ENCODE measurements at places on chromosomes 2 and 18. TPM values are rescaled to one million over a fixed set of nuclear protein-coding genes. Genes with fewer than 3 reads are reported as not detected.

The ELOA2 gene
- not detected for total RNA-seq

The CABYR gene
- total RNA-seq, result 1.1 TPM

The MAP4K3 gene
- 34.0 TPM for total RNA-seq

The RAPGEF4 gene
- total RNA-seq, result 4.3 TPM

The MDH1B gene
- total RNA-seq, result not detected

The PSMA8 gene
- not detected for total RNA-seq

The PTH2R gene
- 0.28 TPM for total RNA-seq

The ZRANB3 gene
- total RNA-seq, result 6.8 TPM

The PIAS2 gene
- 32.5 TPM for total RNA-seq

The FN1 gene
- total RNA-seq, result 28.2 TPM

The EVA1A gene
- total RNA-seq, result 16.7 TPM

The SCYGR4 gene
- total RNA-seq, result not detected

The IL36A gene
- not detected for total RNA-seq

The ESPNL gene
- total RNA-seq, result 0.67 TPM

The SGPP2 gene
- 1.9 TPM for total RNA-seq

The PTPRM gene
- total RNA-seq, result 97.8 TPM

The GKN1 gene
- not detected for total RNA-seq

The BMP10 gene
- total RNA-seq, result not detected

The MERTK gene
- 102 TPM for total RNA-seq

The RUFY4 gene
- total RNA-seq, result 2.6 TPM

The CACNB4 gene
- 1.6 TPM for total RNA-seq

The LIMS4 gene
- 1.6 TPM for total RNA-seq

The ARL4C gene
- 148 TPM for total RNA-seq

The SIX2 gene
- not detected for total RNA-seq

The GYPC gene
- total RNA-seq, result 86.6 TPM

The MC5R gene
- not detected for total RNA-seq

The PARD3B gene
- 15.5 TPM for total RNA-seq

The CSRNP3 gene
- 3.4 TPM for total RNA-seq

The CPLX4 gene
- not detected for total RNA-seq

The RNU2-63P gene
- total RNA-seq, result 8.0 TPM

The KANSL1L gene
- total RNA-seq, result 13.5 TPM

The TMBIM1 gene
- 79.4 TPM for total RNA-seq

The SKOR2 gene
- not detected for total RNA-seq

The RFTN2 gene
- total RNA-seq, result 3.1 TPM

The KCNG3 gene
- total RNA-seq, result not detected

The TP53I3 gene
- 7.1 TPM for total RNA-seq

The BOK gene
- total RNA-seq, result 19.4 TPM

The GALR1 gene
- total RNA-seq, result not detected

Measured in spleen (tissue), 13 donors.